ENCODE measurements at places on chromosomes 1 and 21.

DNA sequence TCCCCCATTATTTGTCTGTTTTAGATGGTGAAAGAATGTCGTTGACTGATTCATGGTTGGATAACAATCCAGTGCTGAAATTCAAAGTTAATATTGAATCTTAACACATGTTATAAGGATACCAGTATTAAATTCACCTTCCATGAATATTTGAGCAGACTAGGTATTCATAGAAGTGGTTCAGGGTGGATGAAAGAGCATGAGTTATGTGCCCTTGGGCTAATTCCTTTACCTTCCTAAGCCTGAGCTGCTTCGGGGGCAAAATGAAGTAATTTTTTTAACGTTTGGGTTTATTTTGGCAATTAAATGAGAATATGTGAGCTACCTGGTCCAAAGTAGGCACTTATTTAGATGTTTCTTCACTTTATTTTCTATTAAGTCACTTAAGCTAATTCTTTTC, 2.7 kb upstream of the PLPPR5 start:
- no peak for DNase-seq

- no peak for DNase-seq
Measured at GRCh38 chr1:28110555-28110954, 22.1 kb upstream of the EYA3 start.

- no peak for DNase-seq
Measured at GRCh38 chr1:31447210-31447609, 34.2 kb downstream of the SERINC2 start.

- DNase-seq = no peak
Measured at GRCh38 chr1:43481491-43481890, 27.8 kb upstream of the HYI start.

GRCh38 chr1:45685308-45686014, 872 bp downstream of the GPBP1L1 start:
- no peak for DNase-seq

DNA sequence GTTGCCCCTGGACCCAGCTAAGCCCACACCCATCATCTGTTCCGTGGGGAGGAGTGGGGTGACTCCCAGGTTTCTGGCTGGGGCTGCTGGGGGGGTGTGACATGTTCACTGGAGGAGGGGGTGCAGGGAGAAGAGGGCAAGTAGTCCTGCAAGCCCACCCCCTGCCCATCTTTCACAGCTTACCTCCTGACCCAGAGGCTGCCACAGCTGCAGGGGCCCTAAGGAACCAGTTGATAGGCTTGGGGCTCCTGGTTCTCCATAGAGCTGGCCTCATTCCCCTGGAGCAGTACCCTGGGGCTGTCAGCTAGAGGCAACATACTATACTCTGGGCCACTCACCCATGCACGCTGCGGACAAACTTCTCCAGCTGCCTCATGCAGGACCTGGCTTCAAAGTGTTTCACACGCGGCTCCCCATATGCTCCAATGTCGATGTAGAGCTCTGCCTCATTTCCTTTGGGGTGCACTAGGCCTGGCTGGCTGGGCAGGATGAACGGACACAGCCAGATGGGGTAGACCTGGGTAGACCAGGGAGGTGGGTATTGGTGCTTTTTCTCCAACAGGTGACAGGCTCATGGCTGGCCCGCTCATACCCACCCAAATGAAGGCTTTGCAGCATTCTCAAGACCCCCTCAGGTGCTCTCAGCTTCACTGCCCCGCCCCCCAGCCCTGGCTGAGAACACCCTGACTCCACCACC, 33.8 kb downstream of the DHCR24 start:
- DNase-seq = no peak

DNA sequence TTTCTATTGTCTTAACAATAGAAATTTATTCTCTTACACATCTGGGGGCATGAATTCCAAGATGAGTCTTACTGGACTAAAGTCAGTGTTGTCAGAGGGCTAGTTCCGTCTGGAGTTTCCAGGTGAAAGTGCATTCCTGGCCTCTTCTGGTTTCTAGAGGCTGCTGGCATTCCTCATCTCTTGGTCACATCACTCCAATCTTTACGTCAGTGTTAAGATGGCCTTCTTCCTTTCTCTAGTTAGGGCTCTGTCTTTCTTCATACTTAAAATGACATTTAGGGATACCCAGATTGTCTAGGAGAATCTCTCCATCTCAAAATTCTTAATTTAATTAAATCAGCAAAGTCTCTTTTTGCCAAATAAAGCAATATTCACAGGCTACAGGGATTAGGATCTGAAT, 13.3 kb upstream of the PDC start:
- no peak for DNase-seq

- peak; percentile 42 for DNase-seq
Measured at GRCh38 chr1:235642011-235642942, 7.3 kb downstream of the GNG4 start.

GRCh38 chr1:163171826-163172225, 30.9 kb downstream of the RGS5 start:
- DNase-seq = no peak

DNA sequence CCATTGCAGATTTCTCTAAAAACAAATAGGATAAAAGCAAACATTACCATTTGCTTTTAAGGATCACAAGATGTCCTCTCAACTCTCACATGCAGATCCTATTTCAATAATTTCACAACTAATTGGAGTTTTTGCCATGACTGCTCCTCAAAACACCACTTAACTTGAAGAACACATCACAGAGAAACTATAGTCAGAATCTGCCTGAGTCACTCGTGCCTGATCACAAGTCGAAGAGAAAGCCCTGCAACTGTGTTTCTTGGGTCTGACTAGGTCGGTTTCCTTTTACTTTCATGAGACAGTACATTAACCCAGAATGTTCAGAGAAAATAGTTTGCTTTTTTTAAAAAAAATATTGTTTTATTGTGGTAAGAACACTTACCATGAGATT, 46.3 kb upstream of the SMYD2 start:
- DNase-seq = no peak

- no peak for DNase-seq
Measured at GRCh38 chr21:18129526-18129925, 115.1 kb upstream of the CHODL start.

GRCh38 chr1:17826165-17826488, 71.0 kb downstream of the ACTL8 start:
- DNase-seq = no peak

- DNase-seq = no peak
Measured at GRCh38 chr1:109499661-109500536, 6.0 kb downstream of the CYB561D1 start.
